ENCODE measurements at places on chromosomes 5 and 9.

GRCh38 chr5:167802755-167803431, 488.6 kb upstream of the WWC1 start:
- DNase-seq = no peak

DNA sequence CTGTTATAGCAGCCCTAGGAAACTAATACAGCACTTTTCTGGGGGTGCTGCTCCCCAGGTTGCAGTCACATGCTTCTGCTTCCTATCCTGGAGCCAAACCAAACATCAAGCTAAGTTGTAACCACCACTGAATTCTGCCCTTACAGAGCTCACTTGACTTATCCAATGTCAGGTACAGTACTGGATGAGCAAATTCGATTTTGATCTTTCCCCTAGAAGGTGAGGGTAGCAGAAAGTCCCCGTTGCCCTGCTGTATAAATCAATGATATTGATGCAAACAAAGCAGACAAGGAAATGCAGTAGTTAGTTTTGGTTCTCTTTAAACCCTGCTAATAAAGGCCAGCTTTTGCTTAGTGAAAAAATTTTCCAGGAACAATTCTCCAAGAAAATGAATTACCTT, 36.4 kb downstream of the ZCCHC9 start:
- DNase-seq = no peak

DNA sequence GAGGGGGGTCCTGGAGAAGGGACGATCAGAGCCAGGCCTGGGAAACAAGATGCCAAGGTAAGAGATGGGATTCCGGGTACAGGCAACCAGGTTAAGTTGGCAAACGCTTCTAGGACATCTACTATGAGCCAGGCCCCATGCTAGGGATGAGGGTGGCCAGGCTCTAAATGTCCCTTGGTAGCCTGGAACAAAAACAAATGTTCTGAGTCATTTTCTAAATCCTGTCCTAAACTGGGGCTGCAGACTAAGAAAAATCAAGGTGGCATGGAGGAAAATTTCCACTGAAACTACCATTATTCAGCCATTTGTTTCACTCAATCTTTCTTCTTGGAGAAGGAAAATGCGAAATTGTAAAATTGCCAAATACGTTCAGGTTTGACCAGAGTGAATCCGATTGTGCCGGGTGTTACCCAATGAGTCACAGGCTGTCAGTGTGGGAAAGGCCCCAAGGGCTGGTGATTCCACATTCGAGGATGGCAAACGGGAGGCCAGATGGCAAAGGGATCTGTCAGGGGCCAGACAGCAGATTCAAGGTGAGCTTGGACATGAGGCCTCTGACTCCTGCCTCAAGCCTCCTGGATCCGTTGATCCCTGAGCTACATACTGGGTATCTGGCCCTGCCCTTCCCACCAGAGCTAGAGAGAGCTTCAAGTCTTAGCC, 57.6 kb downstream of the PAX5 start:
- DNase-seq = no peak

- DNase-seq = no peak
Observed at GRCh38 chr5:68255305-68256120, 40.0 kb downstream of the PIK3R1 start.

GRCh38 chr5:133870661-133871060, 97.8 kb downstream of the C5orf15 start:
- no peak for DNase-seq

- DNase-seq = no peak
Observed at GRCh38 chr9:36276781-36277181, 18.5 kb upstream of the GNE start.

GRCh38 chr5:66982470-66982869, 214.1 kb downstream of the CD180 start:
- DNase-seq = no peak

- no peak for DNase-seq
Observed at GRCh38 chr5:120463006-120463680, 957 bp upstream of the PRR16 start.

DNA sequence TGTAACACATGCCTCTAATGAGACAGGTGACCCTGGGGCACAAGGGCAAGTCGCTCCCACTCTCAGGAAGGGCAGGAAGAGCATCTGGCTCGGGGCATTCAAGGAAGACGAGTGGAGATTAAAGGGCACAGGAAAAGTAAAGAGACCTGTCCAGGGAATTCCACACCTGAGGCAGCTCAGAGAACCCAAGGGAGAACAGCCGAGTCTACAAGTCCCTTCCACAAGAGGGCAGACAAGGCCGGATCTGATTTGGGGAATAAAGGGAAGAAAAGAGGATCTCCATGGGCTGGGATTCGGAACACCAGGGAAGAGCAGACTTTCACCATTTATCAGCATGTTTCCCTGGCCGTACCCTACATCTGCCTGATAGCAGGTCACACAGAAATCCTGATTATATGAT, 28.1 kb downstream of the GPX3 start:
- DNase-seq = no peak

Data from effector memory CD4-positive, alpha-beta T cell (primary cell).